Hematopoietic multipotent progenitor cell treated with erythropoietin and hydrocortisone succinate and interleukin-3 and kit ligand, for 15 days (in vitro differentiated cells): ENCODE measurements at places on chromosomes 6 and 20.

GRCh38 chr6:44423306-44423705, 35.8 kb downstream of the CDC5L start:
- DNase-seq, result no peak

DNA sequence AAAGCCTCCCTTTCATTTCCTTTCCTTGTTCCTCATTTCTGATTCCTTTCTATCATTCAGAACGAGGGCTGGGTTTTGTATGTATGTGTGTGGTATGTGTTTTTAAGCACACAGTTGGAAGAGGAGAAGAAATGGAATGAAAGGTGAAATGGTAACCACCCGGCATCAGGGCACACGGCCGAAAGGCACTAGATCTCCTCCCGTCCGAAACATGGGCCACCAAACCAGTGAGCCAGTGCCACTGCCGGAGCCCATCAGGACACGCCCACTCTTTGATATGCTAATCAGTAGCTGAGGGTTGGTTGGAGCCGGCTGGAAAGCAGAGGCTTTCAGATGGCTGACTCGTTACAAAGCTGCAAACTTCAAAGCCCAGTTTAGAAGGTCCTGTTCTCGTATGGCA, 228.6 kb upstream of the JARID2 start:
- peak; percentile 73 for DNase-seq

DNA sequence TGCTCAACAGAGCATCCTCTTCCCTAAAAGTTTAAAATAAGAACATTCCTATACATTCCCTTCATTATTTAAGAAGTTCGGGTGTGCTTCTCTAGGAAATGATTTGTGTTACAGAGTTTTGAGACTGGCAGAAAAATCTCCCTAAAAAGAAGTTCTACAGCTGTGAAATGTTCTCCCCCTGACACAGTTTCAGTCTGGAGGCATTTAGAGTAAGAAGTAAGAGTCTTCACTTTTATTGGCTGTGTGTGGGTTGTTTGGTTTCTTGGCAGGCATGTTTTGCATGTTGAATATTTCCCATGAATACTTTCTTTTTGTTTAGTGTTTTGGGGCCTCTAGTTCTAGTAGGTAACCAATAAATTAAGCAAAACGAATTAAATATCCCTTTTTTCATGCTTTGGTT, 195.9 kb downstream of the TENT5A start:
- DNase-seq, result no peak

DNA sequence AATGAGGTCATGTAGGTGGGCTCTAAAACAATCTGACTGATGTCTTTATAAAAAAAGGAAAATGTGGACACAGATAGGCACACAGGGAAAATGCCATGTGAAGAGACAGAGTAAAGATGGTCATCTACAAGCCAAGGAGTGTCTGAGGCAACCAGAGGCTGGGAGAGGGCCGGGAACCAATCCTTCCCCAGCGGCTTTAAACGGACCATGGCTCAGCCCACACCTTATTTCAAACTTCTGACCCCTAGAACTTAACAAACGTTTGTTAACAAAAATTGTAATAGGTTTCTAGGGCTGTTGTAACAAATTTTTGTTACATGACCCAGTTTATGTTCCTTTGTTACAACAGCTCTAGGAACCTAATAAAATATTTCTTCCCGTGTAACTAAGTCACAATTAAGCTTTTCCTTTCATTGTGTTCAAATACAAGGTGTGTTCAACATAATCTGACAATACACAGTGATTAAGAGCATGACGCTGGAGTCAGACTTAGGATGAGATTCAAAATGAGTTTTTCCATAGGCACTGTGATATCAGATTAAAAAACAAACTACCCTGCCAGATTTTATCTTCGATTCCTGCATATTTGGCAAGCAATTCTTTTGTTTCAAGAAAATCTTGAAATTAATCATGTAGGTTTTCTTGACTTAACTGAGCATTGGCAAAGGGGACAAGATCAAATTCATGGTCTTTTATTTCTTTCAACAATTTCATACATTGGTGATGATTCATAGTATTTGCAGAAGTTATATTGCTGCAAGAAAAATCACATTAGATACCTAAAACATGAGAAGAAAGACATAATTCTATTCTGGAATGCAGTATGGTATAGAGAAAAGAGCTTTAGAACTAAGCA, 169.5 kb upstream of the RIPOR2 start:
- no peak for DNase-seq

DNA sequence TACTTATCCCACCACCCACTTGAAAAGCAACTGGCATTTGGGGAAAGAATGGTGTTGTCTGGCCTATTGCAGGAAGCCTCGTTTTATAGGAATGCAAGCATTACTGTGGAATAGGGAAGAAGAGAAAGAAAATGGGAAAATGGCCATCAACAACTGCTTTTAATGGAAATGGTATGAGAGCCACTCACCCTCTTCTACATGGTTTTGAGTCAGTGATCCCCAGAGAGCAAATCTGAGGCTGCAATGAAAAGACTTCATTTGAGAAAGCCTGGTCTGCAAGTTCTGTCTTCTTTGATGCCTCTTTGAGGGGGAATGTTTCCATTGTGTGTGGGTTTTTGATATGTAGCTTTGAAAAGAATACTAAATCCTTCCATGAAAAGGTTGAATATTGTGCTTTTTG, 172.3 kb upstream of the HDDC2 start:
- DNase-seq, result no peak

- DNase-seq, result peak; percentile 59
Measured at GRCh38 chr6:131909408-131910218, 41.6 kb downstream of the CCN2 start.

- DNase-seq, result no peak
Measured at GRCh38 chr6:40148882-40149573, 214.8 kb upstream of the MOCS1 start.

DNA sequence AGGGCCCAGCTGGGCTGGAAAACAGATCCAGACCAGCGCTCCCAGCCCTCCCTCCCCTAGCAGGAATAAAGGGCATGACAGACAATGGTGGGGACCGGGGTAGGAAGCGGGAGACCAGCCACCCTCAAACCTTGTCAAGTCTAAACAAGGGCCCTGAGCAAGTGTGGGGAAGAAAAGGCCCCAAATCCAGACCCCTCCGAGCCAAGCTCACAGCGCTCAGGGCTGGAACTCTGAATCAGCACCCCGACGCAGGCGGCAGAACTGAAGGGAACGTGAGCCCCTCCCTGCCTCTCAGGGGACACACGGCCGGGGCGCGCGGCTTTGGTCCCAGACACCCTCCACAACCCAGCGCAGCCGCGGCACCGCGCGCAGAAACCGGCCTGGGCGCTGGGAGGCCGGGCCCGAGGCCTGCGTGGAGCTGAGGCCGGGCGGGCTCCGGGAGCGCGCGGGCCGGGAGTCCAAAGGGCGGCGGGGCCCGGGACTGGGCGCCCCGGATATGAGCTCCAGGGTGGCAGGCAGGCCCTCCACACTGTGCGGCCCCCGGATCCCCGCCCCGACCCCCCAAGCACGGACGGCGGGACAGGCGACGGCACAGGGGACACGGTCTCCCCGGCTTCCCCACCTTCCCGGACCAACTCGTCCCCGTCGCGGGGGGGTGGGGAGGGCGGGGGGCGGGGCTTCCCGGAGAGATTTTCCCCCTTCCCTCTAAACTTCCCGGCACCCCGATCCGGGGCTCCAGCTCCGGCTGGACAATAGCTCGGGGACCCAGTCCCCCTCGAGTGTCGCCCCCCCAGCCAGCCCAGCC, 641 bp downstream of the TEAD3 start:
- no peak for DNase-seq

DNA sequence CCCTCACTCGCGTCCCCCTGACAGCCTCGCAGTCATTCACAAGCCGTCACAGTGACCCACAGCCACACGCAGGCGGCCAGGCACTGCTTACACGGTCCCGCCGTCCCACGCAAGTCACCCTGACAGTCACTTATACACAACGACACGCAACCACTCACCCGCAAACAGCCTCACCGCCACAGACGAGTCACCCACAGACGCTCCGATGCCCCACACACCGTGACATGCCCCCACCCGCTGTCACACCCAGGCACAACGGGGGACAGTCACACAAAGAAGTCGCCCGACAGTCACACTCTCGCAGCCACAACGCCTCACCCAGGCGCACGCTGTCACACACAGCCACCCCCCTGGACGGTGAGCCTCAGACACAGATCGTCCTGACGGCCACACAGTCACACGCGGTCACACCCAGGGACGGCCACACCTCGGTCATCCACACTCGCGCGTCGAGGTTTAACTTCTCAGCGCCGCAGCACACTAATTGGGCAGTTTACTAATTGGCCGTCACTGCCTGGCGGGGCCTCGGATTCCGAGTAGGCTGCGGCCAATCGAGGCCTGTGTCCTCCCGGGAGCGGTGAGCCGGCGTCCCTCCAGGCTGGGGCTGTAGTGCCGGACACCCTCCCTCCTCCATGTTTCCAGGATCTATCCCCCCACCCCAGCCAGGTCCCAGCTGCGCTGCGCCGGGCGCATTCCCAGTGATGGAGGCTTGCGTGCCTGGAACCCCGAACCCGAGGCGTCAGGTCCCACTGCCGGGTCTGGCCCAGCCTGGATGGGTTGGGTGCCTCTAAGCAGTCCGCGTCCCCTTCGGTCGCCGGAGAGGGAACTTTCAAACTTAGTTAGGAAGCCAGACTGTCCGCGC, 790 bp downstream of the TOX2 start:
- DNase-seq, result no peak

DNA sequence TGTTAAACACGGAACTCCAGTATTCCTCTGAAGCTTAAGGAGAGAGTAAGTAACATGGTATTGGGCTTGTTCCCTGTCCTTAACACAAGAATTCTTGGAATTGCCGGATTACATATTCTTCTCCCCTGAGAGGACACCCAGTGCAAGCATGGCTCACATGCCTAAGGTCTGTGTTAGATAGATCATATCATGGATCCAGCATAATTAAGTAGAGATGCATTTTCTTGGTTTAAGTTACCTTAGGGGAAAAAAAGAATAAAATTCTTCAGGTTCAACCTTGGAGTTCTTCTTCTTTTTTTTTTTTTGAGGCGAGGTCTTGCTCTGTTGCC, 53.9 kb downstream of the AKAP12 start:
- no peak for DNase-seq

DNA sequence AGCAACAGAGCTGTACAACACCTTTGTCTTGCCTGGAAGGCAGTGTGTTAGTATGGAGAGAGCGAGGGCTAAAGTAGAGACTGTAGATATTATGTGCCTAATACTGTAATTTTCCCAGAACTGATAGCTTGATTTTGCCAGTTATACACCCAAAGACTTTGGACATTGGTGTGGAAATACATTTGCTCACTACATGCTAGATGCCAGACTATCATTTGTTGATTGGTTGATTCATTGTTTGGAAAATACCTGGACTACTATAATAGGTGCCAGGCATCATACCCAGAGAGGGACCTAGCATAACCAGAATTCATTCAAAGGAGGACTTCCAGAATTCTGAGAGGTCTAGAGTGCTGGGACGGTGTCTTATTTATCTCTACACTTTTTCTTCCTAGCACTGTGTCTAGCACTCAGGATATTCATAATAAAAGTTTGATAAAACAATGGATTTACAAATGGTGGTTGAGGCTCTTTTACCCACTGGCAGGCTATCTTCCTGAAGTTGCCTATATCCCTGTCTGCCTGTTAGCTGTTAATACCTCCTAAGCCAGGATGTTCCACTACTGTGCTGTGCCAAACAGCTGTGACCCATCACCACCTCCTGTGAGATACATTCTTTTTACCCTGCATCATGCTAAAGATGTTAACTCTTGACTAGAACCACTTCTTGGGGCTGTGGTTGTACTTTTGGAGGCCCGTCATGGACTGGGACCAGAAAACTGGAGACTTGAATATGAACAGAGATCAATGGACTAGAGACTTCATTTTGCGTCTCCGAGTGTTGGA, 72.2 kb upstream of the FUCA2 start:
- DNase-seq, result no peak

DNA sequence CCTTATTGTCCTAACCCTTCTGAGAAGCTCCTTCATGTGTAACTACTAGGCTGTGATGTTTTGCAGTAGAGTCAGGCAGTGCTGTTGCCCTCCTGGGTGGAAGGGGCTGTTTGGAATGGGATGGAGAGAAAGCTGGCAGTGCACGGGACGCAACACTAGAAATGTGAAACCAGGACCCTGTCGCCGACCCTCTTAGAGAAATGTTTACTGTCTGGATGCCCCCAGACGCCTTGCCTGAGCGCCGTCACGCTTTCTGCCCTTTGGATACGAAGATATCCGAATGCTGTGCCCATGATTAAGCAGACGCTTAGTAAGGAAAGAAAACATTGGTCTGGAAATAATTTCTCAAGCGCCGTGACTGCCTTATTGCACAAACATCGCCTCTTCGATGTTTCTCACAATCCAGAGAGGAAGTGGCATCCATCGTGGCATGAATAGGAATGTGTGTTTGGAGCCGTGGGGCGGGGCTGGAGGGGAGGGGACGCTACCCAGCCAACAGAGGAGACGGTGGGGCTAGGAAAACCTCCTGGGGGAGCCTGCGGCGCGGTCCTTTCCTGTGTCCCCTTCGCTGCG, 661 bp upstream of the PPP1R14C start:
- DNase-seq, result no peak

- no peak for DNase-seq
Measured at GRCh38 chr20:36991703-36992102, 40.2 kb upstream of the SAMHD1 start.

DNA sequence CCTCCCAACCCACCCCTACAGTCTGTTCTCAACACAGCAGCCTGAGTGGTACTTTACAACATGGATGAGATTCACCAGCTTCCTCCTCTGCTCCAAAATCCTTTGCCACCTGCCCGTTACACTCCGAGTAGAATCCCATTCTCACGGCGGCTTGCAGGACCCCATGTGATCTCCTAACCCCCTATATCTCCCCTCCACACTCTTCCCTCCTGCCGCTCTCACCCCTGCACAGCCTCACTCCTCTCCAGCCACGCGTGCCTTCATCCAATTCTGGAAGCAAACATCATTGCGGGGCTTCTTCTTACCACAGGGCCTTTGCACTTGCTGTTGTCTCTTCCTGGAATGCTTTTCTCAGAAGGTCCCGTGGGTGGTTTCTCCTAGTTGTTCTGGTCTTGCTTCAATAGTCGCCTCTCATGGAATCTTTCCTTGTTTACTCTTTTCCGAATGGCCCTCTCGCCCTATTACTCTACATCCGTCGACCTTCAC, 472.3 kb downstream of the CDH26 start:
- no peak for DNase-seq

- no peak for DNase-seq
Measured at GRCh38 chr6:220721-221475, 71.4 kb upstream of the DUSP22 start.

DNA sequence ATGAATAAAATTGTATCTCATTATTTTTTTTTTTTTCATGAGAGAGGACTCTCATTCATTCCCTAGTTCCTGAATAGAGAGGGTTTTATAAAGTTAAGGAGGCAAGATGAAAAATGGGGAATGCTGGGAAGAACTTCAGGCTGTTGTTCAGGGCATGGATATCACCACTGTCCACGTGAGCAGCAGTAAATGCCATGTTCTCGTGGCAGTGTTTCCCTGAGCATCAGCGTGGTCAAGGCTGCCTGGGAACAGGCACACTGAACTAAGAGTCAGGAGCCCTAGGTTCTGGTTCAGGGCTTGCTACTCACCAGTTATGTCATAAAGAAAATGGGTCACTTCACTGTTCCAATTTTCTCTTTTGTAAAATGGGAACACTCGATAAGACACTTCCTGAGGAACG, 93.2 kb downstream of the MAN1A1 start:
- no peak for DNase-seq
